PC-9 (cell line): ENCODE measurements at places on chromosomes 11 and 22. TPM values are rescaled to one million over a fixed set of nuclear protein-coding genes. Genes with fewer than 3 reads are reported as not detected.

Gene MYO7A
- total RNA-seq = 2.4 and 3.5 TPM in 2 replicates

Gene TMX2
- 124 and 138 TPM in 2 replicates for total RNA-seq

Gene LBHD1
- 13.2 and 16.1 TPM in 2 replicates for total RNA-seq

Gene BBOX1
- not detected in 2 replicates for total RNA-seq

GRCh38 chr22:48258811-48259210 lies 1496.4 kb downstream of the TBC1D22A start:
- no peak for DNase-seq
- H3K27ac ChIP-seq = no peak overlapping the region
- H3K4me3 ChIP-seq = no peak overlapping the region
- H3K4me1 ChIP-seq = no peaks in the 10 kb centered on the region
- peaks cover 78% of the 10 kb centered on the region for H3K27me3 ChIP-seq
- H3K36me3 ChIP-seq = no peaks in the 10 kb centered on the region

Gene MYRF
- total RNA-seq = 15.3 and 16.3 TPM in 2 replicates

GRCh38 chr11:31943056-31943780 lies 132.1 kb upstream of the PAX6 start:
- H3K36me3 ChIP-seq = no peaks in the 10 kb centered on the region
- no peak overlapping the region for H3K27ac ChIP-seq
